ENCODE measurements at places on chromosomes 5 and 9. TPM values are rescaled to one million over a fixed set of nuclear protein-coding genes. Genes with fewer than 3 reads are reported as not detected.

GRCh38 chr9:28774433-28775235, 1201.4 kb upstream of the C9orf72 start:
- DNase-seq = peak; percentile 61

DNA sequence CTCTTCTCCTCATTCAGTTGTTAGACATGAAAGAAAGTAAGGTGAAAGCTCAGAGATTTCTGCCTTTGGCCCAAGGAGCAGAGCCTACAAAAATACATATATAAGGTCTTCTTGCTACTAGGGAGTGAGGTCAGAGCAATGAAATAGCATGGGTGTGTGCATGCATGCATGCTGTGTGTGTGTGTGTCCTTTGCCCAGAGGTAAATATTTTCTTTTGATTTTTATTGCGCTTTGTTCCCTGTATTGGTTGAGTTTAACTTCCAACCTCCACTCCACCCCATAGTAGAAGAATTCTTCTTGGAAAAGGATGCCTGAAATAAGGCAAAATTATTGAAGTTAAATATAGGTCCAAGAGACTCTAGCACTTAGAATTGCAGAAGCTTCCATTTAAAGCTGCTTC, 248.0 kb upstream of the PTGER4 start:
- no peak for DNase-seq

- DNase-seq = no peak
Observed at GRCh38 chr9:131237291-131237690, 39.0 kb downstream of the FAM78A start.

DNA sequence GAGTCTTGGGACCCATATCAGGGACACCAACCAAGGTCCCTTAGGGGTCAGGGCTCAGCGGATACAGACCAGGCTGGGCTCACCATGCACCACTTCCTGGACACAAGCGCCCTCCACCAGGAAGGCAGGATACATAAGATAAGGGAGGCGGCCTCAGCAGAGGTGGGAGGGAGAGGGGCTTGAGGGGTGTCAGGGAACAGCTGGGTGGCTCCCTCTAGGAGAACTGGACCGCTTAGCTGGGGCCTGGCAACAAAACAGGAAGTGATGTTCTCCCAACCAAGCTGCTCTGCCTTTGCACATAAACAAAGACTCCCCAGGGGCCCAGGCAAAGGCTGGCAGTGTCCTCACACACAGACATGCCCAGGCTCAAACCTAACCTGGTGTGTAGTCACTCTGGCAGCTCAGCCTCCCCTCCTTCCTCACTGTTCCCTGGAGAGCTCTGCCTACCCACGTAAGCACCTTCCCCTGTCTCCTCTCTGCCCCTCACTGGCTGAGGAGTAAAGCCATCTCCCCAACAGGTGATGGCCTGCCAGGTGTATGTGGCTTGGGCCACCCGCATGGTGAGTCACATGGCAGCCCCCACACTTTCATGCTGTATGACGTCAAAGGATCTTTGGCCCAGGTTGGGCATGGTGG, 5.8 kb upstream of the BICD2 start:
- DNase-seq = peak; percentile 35

GRCh38 chr5:123874600-123875201, 362.7 kb downstream of the CSNK1G3 start:
- peak; percentile 37 for DNase-seq

- DNase-seq = no peak
Observed at GRCh38 chr9:17695482-17695881, 116.6 kb downstream of the SH3GL2 start.

GRCh38 chr9:104417296-104417695, 86.8 kb upstream of the OR13F1 start:
- DNase-seq = no peak

- DNase-seq = no peak
Observed at GRCh38 chr9:119412399-119412798, 43.2 kb upstream of the BRINP1 start.

- DNase-seq = no peak
Observed at GRCh38 chr5:168889039-168889438, 309.9 kb upstream of the PANK3 start.

- no peak for DNase-seq
Observed at GRCh38 chr5:145960848-145961600, 24.6 kb downstream of the SH3RF2 start.

Gene PCDHB11
- total RNA-seq = not detected

DNA sequence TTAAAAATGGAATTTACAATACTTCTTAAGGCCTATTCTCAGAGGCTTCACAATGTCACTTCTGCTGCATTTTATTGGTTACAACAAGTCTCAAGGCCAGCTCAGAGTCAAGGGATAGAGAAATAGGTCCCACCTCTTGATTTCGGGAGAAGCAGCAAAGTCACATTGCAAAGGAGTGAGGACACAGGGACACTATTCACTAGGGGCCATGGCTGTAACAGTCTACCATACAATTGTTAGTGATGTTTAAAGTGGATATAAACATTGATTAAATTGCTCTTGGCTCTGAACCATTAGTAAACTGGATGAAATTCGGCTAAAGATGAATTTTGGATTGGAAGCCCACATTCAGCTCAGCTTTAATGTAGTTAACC, 21.7 kb upstream of the CMBL start:
- DNase-seq = no peak

- DNase-seq = peak; percentile 30
Observed at GRCh38 chr5:138177941-138178515, 402 bp downstream of the BRD8 start.

All from fibroblast of villous mesenchyme (primary cell).